ENCODE measurements at places on chromosomes 4 and X.

DNA sequence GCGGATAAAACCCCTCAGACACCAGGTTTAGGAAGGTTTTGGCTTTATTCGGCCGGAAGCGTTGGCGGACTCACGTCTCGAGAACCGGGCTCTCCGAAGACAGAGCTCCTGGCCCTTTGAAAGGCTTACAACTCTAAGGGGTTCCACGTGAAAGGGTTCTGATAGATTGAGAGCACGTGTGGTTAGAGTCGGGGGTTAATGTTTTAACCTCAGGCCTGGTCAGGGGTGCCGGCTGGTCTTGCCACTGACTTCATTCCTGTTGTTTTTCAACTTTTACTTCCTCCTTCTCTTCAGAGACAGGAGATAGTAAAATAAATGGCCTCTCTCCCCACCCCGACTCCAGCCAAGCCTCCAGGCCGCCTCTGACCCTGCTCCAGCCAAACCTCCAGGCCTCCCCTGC, 4.7 kb upstream of the ASMT start:
- DNase-seq, result no peak

DNA sequence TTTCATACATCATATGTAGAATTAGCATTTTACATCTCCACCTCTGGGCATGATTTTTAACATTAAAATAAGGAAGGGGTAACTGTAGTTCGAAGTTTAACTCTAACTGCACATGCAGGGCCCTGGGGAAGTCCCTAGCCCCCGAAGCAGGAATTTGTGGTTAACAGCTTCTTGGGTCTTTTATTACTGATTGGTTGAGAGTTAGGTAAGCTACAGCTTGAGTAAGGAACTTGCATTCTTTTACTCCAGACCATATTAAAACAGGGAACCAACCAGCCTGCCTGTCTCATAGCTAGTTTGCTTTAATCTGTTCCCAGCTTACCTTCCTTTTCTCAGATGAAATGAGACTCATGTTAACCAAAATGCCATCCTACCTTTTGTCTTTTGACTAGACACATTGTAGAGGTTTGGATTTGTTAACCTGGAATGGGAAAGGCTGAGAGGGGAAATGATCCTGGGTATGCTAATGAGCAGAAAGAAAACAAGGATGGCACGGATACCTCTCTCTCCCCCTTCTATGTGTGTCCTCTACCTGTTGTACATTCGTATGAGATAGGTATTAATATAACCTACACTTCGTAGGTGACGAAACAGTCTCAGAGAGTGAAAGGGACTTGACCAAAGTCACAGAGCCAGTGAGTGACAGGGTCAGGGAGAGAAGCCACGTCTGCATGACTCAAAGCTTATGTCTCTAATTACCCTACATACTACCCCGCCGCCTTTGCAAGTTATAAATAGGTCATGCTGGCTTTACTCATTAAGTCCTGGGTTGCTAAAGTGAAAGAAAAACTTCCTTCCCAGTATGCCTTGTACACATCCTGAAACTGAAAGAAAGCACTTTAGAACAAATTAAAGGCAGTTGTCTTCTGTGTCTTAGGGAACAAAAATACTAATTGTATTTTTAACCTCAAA, 119.5 kb upstream of the AFF2 start:
- no peak for DNase-seq

DNA sequence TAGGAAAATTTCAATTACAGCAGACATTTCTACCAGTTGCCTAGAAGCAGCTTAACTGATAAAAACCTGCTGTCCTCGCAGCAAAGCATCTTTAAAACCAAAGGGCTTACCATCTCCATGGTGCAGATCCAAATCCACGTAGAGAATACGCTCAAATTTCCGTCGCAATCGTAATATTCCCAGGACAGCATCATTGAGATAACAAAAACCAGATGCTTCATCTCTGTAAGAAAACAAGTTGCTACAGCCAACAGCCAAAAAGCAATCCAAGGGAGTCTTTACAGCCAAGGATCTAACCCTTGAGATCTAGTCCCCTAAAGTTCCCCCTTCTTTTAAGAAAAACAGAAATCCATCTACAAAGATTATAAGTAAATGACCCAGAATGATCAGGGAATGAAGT, 77.6 kb downstream of the HDAC8 start:
- DNase-seq, result no peak

GRCh38 chrX:71978164-71978563, 67.5 kb downstream of the NHSL2 start:
- no peak for DNase-seq

GRCh38 chr4:127622921-127623796, 9.6 kb upstream of the INTU start:
- peak; percentile 50 for DNase-seq

- no peak for DNase-seq
Observed at GRCh38 chrX:79182616-79183015, 38.1 kb downstream of the GPR174 start.

- DNase-seq, result no peak
Observed at GRCh38 chr4:113708250-113708649, 53.3 kb downstream of the CAMK2D start.

- DNase-seq, result peak; percentile 84
Observed at GRCh38 chrX:153400146-153401132, 711 bp downstream of the PNMA6E start.

DNA sequence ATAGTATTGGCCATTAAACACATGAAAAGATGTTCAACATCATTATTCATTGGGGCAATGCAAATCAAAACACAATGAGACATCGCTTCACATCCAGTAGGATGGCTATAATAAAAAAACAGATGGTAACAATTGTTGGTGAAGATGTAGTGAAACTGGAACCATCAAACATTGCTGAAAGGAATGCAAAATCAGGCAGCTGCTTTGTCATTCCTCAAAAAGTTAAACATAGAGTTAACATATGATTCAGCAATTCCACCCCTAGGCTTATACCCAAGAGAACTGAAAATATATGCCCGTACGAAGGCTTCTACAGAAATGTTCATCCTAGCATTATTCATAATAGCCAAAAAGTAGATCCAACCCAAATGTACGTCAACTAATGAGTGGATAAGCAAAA, 144.0 kb upstream of the NAP1L5 start:
- DNase-seq, result no peak

DNA sequence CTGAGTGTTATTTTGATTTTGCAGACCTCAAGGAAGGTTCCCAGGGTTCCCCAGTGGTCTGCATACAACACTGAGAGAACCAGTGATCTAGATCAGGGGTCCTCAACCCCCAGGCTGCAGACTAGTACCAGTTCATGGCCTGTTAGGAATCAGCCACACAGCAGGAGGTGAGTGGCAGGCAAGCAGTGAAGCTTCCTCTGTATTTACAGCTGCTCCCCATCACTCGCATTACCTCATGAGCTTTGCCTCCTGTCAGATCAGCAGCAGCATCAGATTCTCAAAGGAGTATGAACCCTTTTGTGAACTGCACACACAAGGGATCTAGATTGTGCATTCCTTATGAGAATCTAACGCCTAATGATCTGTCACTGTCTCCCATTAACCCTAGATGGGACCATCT, 28.5 kb downstream of the EDNRA start:
- DNase-seq, result no peak

DNA sequence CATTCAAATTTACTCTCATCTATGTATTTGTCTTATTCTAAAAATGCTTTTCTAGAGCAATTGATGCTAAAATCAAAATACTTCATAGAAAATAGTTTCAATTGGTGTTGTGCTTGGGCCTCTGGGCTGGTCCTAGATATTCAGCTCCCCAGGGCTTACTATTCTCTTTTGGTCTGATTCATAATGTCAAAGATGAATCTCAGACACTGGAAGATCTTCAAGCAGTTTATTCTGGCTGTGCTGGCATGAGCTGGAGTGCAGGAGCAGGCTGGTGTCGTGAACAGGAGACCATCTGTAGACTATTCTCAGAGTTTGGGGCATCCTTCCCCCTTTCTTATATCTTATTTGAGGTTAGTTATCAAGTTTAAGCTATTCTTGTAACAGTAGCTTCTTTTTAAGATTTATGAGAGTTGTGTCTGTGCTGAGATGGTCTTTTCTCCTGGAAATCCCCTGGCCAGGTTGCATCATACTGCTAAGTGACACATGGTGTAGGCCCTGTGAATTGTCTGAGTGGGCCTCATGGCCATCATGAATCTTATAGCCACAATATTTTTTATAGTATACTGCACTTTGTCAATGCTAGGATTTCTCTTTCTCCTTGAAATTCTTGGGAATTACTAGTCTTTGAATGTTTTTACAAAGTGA, 1624.0 kb upstream of the IGFBP7 start:
- no peak for DNase-seq

DNA sequence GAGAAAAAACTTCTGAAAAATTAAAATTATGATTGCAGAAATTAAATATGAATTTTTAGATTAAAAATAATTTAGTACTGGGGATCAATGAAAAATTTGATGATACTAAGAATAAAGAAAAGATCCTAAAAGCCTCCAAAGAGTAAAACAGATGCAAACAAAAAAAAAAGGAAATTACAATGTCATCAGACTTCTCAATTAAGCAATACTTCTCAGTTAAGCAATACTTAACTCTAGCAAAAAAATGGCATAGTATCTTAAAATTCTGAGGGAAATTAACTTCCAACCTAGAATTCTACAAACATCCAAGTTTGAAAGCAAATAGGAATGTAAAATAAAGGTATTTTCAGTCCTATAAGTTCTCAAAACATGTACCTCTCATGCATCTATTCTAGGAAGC, 141.2 kb upstream of the INTU start:
- DNase-seq, result no peak

- no peak for DNase-seq
Observed at GRCh38 chrX:24886916-24887315, 128.8 kb downstream of the ARX start.

DNA sequence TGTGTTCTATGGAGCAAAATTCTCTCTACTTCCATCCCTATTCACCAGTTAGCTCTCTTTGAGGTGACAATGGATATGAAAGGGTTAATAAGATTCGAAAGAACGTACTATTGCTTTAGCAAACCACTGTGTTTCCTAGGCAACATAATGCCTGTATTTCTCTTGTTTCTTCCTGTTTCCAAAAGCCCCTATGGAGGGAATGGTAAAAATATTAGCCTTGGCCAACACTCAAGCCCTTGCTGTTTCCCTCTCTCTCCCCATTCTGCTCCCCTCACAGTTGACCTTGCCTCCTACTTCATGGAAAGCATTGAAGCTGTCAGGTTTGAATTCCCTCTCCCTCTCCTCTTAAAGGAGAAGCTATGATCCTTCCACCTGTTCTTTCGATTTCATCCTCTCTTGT, 9.6 kb upstream of the PGRMC1 start:
- DNase-seq, result no peak

DNA sequence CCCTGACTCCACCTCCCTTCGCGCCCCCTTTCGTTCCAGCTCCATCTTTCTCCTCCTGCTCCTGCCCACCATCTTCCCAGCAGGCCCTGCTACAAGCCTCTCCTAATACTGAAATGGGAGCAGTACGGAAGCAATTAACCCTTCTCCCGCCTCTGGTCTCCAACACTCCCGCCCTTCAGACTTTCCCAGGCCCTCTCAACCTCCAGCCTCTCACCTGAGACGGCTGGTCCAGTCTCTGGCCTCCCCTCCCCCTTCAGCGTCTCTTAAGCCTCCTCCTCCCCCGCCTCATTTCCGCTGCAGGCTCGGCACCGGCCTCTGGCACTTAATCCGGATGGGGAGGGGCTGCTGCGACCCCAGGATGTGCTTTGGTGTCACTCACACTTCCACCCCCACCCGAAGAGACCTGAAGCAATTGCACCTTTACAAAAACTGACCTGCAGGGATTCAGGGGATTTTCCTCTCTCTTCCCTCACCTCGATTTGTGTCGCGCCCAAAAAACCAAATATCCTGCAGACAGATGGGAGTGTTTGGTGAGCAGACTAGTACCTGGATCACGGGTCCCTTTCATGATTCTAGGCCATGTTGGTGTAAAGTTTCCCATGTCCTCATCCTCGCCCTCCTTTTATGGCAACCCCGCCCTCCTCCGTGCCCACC, 657 bp downstream of the TCEAL8 start:
- DNase-seq, result no peak

GRCh38 chr4:25107827-25108516, 52.3 kb downstream of the SEPSECS start:
- peak; percentile 10 for DNase-seq

DNA sequence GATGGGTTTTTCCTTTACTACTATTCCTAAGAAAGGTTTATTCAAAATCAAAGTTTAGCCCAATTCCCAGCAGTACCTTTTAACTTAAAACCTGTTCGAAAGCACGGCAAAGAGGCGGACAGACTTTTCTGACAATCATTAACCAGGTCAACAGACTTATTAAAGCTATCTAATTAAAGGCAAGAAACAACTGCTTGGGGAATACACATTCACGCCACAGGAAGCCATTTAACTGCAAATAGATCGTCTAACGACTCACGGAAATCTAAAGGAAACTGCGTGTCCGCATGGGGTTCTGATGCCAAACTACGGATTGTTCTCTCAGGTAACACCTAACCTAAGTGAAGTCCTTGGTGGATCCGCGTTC, 663 bp upstream of the USP53 start:
- DNase-seq, result no peak

DNA sequence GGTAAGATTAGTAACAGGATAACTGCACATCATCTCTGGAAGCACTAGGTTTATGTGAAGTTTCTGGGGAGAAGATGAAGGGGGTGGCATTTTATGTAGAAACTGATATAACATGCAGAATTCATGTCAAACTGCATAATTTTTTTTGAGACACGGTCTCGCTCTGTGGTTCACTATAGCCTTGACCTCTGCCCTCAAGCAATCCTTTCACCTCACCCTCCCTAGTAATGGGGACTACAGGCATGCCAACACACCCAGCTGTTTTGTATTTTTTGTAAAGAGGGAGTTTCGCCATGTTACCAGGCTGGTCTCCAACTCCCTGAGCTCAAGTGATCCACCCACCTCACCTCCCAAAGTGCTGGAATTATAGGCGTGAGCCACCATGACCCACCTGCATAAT, 11.5 kb downstream of the ABRAXAS1 start:
- no peak for DNase-seq

GRCh38 chrX:22974616-22975015, 25.1 kb upstream of the DDX53 start:
- no peak for DNase-seq

DNA sequence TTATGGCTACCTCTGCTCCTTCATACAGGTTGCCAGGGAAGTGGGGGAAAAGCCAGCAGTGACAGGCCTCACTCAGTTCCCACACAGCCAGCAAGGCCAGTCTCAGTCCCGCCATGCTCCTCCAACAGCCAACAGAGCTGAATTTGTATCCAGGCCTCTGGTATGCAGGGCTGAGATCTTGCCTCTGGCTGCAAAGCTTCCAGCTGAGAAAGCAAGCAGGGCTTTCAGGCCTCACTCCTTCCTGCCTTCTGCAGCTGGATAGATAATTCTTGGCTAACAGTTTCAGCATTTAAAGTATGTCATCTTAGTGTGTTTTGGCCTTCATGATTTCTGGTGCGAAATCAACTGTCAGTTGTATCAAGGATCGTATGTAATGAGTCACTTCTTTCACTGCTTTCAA, 103.6 kb downstream of the GNL3L start:
- no peak for DNase-seq

GRCh38 chrX:119067023-119067739, 5.6 kb upstream of the CT47C1 start:
- DNase-seq, result peak; percentile 45

DNA sequence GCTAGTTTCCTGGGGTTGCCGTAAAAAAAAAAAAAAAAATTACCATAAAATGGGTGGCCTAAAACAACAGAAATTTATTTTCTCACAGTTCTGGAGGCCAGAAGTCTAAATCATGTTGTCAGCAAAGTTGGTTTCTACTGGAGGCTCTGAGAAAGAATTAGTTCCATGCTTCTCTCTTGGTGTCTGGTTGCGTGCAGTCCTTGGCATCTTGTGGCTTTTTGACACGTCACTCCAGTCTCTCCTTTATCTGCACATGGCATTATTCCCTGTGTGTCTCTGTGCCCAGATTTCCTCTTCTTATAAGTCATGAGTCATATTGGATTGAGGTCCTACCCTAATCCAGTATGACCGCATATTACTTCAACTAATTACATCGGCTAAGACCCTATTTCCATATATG, 38.7 kb downstream of the SPATA4 start:
- DNase-seq, result no peak
